ENCODE measurements at places on chromosomes 2 and 18. TPM values are rescaled to one million over a fixed set of nuclear protein-coding genes. Genes with fewer than 3 reads are reported as not detected.

The CPS1 gene
- total RNA-seq = 3.1 TPM

The CYP1B1 gene
- total RNA-seq = 69.4 TPM

The IRS1 gene
- 10.6 TPM for total RNA-seq

The CLEC4F gene
- 1.2 TPM for total RNA-seq

The GPR75 gene
- total RNA-seq = 2.5 TPM

The UPP2 gene
- not detected for total RNA-seq

The BUB1 gene
- 2.4 TPM for total RNA-seq

The SGPP2 gene
- total RNA-seq = 38.1 TPM

The MALT1 gene
- total RNA-seq = 25.8 TPM

The SMYD1 gene
- not detected for total RNA-seq

The TNS1 gene
- 669 TPM for total RNA-seq

The KANSL3 gene
- 50.1 TPM for total RNA-seq

The CNRIP1 gene
- total RNA-seq = 23.8 TPM

The ALK gene
- not detected for total RNA-seq

The TXNDC2 gene
- total RNA-seq = 0.55 TPM

The PSMA8 gene
- total RNA-seq = not detected

The CABLES1 gene
- 39.5 TPM for total RNA-seq

Data from upper lobe of right lung (tissue), 1 donor.